Muscle of back (tissue), 13 donors: ENCODE measurements at places on chromosomes 1 and 21.

DNA sequence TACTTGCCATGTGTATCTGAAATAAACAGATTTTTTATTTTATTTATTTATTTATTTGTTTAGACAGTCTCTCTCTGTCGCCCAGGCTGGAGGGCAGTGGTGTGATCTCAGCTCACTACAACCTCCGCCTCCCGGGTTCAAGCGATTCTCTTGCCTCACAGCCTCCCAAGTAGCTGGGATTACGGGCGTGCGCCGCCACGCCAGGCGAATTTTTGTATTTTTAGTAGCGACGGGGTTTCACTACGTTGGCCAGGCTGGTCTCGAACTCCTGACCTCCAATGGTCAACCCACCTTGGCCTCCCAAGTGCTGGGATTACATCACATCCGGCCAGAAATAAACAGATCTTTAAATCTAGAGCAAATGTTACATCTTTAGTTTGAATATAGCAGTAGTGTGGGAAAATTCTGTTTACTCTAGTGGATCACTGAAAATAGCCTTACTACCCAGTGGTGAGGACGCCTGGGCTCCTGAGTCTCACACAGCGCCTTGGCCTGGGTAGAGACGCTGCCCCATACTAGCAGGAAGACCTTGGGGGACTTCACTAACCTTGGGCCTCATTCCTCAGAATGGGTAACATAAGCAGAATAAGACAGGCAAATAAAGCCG lies 709 bp downstream of the GART start:
- DNase-seq = no peak

DNA sequence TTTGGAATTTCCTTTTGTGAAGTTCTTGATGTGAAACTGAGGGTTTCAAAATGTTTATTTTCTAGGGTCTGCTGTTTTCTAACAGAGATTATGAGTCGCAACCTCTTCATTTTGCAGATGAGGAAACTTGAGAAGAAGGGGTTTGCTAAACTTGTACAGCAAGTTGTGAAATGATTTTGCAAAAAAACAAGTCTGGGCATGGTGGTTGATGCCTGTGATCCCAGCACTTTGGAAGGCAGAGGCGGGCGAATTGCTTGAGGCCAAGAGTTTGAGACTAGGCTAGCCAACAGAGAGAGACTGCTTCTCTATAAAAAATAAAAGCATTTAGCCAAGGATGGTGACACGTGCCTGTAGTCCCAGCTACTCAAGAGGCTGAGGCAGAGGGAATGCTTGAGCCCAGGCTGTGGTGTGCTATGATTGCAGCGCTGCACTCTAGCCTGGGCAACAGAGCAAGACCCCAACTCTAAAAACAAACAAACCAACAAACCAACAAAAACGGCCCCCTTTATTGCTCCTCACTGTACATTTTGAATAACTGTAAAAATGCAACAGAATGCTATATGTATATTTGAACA lies 9.9 kb downstream of the TRIM67 start:
- DNase-seq = no peak

DNA sequence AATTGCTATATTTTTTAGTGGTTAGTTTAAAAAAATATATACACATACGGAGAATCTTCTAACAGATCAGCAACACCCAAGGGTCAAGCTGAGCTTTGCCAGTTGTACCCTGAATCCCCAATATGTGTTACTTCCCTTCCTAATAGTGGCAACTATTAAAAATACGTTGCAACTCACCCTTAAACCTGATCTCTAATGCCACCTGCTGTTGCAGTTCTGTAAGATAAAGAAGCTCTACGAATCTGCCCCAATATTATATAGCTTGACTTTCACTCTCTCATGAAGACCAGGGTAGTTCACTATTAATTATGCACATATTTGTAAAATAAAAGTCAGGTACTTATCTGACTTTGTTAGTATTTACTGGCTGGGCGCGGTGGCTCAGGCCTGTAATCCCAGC lies 58.4 kb downstream of the ASH1L start:
- DNase-seq = peak; percentile 42

GRCh38 chr1:235919833-235920441 lies 53.2 kb upstream of the LYST start:
- no peak for DNase-seq

DNA sequence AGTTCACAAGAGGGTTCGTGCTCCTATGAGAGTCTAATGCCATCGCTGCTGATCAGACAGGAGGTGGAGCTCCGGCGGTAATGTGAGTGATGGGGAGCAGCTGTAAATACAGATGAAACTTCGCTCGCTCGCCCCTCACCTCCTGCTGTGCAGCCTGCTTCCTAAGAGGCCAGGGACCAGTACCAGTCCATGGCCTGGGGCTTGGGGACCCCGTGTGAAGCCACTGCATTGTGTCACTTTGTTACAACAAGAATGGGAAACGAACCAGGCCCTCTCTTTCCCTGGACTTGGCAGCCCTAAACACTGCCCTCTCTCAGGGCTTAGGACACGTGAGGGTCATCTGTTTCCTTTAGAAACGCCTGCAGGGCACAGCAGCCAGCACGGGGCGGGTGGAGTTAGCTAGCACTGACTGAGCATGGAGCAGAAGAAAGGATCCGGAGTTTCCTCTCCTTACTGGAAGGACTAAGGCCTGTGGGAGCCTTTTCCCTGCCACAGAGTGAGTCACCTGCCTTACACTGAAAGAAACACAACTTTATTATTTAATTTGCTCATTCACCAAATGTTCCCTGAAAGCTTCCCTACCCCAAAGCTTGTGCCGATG lies 185.2 kb upstream of the TMEM51 start:
- DNase-seq = peak; percentile 69

GRCh38 chr1:6859415-6860343 lies 74.4 kb downstream of the CAMTA1 start:
- DNase-seq = peak; percentile 12

- DNase-seq = no peak
Observed at GRCh38 chr1:178639326-178639725, 85.7 kb upstream of the RALGPS2 start.

- DNase-seq = no peak
Observed at GRCh38 chr1:36651176-36651910, 168.6 kb upstream of the CSF3R start.

- DNase-seq = peak; percentile 88
Observed at GRCh38 chr21:26964170-26964778, 2.6 kb downstream of the ADAMTS5 start.

- no peak for DNase-seq
Observed at GRCh38 chr1:3071565-3072390, 2.8 kb downstream of the PRDM16 start.

DNA sequence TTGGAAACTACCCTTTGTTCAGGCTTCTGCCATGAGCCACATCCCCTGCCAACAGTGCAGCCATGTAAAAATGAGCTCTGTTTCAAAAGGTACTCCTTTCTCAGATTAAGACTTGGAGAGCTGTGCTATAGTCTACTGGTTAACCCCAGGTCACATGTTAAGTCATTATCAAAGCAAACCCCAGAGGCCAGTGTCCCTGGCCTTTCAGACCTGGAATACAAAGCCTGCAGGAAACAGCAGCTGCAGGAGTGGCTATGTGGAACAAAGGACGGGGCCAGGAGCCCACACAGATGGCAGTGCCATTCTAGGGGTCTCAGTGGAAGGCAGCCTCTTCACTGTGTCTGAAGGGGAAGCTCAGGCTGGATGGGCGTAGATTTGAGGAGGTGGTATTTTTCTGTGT lies 6.7 kb downstream of the ZNF496 start:
- no peak for DNase-seq

DNA sequence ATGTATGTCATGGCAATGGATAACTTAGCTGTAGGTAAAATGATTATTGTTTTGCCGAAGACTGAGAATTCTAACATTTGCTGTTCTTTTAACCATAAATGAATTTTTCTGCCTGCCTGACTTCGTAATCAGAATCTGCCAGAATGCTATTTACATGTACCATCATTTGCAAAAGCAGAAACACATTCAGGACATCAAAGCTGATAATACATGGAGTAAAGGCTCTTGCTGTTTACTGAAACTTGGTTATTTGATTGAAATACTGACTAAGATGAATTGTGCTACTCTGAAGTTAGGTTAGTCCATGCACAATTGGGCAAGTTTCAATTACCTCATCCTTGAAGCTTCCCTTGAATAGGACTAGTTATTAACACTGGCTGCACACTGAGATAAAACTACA lies 293.8 kb downstream of the PLA2G4A start:
- DNase-seq = no peak
